Fibroblast of villous mesenchyme (primary cell): ENCODE measurements at places on chromosomes 12 and 14.
A peak's percentile ranks its signal among the peaks of the same experiment; 100 is the strongest.

DNA sequence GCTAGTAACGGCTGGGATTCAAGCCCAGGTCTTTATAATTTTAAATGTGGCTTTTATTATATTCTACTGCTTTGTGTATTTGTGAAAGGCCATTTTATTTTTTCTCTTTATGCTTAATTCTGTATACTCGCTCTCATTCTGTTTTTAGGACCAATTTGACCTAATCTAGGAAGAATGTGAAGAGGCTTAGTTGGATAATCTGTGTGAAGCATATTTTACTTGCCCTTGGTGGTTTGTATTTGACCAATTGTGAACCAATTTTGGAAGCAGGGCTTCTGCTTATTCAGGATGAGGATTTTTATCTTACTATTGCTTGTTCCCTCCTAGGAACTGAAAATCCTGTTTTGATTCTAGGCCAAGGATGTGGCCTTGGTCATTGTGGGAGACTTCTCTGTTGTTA lies 113.1 kb downstream of the TTC6 start:
- peak; percentile 39 for DNase-seq

DNA sequence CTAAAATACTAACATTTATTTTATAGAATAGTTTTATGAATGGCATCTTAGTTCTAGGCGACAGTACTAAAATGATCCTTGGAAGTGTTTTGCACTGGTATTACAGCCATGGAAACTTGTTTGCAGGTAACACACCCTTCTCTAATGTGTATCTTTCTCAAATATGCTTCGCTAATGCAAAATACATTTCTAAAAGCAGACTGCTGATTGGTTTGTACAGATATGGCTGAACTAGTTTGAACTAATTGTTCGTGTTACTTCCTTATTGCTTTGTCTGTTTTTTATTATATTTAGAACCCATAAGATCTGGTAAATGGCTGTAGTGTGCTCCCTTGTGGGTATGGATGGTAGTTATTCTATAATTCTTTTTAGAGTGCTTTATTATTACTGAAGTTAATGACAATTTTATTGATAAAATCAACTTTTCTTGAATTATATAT lies 53.0 kb downstream of the ATF7IP start:
- DNase-seq, result no peak

GRCh38 chr12:32400866-32401265 lies 1.5 kb downstream of the FGD4 start:
- DNase-seq, result no peak

- no peak for DNase-seq
These were observed 71.7 kb downstream of the CRADD start for GRCh38 chr12:93748672-93749383.

DNA sequence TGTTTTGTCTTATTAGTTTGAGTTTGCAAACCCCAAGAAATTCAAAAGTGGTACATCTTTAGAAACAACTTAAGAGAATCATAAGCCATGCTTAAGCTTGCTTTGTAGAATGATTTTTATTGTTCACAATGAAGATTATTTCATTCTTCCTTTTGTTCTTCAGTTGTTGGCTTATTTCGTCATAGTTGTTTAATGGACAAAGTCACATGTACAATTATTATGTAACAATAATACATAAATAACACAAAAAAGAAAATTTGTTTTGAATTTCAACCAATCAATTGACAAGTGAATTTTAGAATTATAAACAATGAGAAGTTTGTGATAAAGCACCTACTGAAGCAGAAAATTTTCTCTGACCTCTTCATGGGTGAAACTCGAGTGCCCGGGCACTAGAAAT lies 111.8 kb upstream of the IGF1 start:
- no peak for DNase-seq

GRCh38 chr14:32925439-32925838 lies 13.2 kb upstream of the NPAS3 start:
- DNase-seq, result no peak

- no peak for DNase-seq
These were observed 59.7 kb downstream of the APOBEC1 start for GRCh38 chr12:7605900-7606465.

- no peak for DNase-seq
These were observed 220.5 kb upstream of the PRICKLE1 start for GRCh38 chr12:42810006-42810405.

DNA sequence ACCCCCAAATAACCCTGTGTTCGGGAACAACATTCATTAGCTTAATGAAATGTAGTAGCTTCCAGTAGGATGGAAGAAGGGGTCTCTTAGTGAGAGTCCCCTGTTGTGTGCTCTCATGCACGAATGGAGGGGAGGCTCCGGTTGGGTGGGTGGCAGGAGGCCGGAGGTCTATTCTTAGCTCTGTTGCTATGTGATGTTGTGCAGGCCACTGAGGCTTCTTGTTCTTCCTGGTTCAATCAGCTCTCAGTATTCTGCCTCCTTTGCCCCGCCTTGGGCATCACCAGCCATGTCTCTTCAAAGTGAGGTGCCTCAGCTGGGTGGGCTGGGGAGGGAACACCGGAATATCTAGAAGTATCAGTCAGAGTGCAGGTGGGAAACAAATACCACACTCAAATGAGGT lies 50.8 kb downstream of the KCNA1 start:
- DNase-seq, result no peak

- peak; percentile 27 for DNase-seq
These were observed 1.4 kb downstream of the CHPT1 start for GRCh38 chr12:101698800-101699347.

DNA sequence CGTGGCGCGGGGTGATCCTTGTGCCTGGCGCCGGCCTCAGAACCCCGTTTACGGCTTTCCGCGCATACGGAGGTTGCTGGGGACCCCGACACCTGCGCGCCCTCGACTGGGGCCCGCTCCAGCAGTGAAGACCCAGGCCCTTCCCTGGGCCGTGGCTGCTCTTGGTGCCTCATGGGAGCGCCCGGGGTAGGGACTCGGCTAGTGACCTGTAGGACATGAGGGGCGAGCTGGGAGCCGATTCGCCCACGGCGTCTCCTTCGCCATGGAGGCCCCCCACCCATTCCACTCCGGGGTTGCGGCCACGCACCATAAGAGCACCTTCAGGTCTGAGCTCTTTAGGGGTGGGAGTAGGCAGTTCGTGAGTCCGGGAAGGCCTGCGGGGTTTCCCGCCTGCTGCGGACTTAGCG lies 14.2 kb upstream of the PAX9 start:
- DNase-seq, result no peak

GRCh38 chr14:94051115-94051514 lies 25.0 kb downstream of the OTUB2 start:
- DNase-seq, result peak; percentile 36

DNA sequence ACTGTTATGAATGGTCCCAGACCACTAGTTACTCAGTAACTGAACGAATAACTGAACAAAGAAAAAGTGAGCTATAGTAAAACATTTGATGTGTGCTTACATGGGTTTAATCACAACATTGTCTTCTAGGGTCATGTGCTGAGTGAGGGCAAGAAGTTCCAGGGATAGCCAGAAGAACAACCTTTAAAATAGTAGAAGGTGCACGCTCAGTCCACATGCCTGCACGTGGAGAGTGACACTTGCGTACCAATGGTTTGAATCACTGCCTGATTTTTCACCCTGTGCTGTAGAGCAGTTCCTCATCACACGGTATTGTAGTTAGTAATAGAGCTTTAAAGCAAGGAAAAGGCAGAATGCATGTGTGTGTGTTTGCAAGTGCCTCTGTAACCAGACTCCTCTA lies 224.2 kb downstream of the EGLN3 start:
- no peak for DNase-seq

DNA sequence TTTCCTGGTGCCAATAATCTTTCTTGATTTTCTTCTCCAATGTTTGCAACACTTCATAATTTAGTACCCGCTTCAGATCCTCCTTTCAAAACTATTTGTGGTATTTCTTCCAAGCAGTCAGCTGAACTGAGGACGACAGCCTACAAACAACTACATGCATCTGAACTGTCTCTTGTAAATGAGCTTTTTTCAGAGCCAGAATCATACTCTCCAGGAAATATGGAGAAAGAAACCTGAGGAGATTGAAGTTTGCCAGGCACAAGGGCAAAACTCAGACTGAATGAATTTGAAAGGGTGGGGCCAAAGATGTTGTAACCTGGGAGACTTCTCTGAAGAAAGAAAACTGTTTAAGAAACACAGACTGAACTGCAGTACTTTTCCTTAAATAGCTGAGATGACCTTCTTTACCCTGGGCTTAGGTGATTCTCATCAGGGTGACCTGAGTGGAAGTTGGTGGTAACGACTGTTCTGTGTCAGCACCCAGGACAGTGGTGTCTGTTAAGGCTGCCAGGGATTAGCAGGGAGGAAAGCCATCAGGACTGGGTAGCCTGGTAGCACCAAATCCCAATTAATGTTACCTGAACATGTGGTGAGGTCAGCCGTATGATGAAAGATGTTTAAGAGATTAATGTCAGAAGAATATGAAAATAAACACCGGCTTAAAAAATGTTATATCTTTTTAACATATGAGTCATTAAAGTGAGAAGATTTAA lies 95.0 kb downstream of the TGFB3 start:
- peak; percentile 75 for DNase-seq

- no peak for DNase-seq
These were observed 65.9 kb downstream of the RFX4 start for GRCh38 chr12:106648736-106649135.
